CD8-positive, alpha-beta memory T cell (primary cell): ENCODE measurements at places on chromosomes 6 and 20. TPM values are rescaled to one million over a fixed set of nuclear protein-coding genes. Genes with fewer than 3 reads are reported as not detected.
A peak's percentile ranks its signal among the peaks of the same experiment; 100 is the strongest.

PKHD1 gene
- not detected for total RNA-seq

MRAP2 gene
- total RNA-seq = not detected

MUC22 gene
- total RNA-seq = not detected

ME1 gene
- 0.50 TPM for total RNA-seq

AGPAT4 gene
- 2.2 TPM for total RNA-seq

GUCA1A gene
- total RNA-seq = not detected

PSORS1C1 gene
- not detected for total RNA-seq

PDE7B gene
- 0.04 TPM for total RNA-seq

HSPA1L gene
- 3.8 TPM for total RNA-seq

CENPQ gene
- total RNA-seq = 19.7 TPM

- no peak for DNase-seq
These were observed 142.1 kb upstream of the MLN start for GRCh38 chr6:33945931-33946330.

DNA sequence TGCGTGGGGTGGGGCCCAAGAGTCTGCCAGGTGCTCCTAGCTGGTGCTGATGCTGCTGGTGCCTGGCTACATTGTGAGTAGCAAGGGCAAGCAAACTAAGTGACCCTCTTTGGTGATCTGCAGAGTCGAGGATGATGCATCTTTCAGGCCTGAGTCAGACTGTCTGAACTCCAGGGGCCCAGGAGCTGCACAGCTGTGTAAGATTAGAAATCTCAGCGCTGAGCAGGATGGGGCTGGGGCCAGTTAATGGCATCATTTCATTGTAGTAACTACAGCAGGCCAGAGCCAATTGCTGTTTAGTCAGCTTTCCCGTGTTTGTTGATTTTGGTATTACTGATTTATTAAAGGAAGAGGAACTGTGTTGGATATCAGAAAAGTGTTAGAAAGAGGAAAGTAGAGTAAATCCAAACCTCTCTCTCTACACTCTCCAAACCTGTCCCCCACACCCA lies 365.2 kb downstream of the PAX1 start:
- DNase-seq = no peak

- DNase-seq = no peak
These were observed 345.2 kb upstream of the RGS17 start for GRCh38 chr6:153476243-153476642.

GRCh38 chr6:131807644-131808459 lies at the start of gene ENPP1:
ENPP1 (plus strand) TSS chr6:131808020; CDS start chr6:131808036, 16 bp downstream.
- peak; percentile 52 for DNase-seq

DNA sequence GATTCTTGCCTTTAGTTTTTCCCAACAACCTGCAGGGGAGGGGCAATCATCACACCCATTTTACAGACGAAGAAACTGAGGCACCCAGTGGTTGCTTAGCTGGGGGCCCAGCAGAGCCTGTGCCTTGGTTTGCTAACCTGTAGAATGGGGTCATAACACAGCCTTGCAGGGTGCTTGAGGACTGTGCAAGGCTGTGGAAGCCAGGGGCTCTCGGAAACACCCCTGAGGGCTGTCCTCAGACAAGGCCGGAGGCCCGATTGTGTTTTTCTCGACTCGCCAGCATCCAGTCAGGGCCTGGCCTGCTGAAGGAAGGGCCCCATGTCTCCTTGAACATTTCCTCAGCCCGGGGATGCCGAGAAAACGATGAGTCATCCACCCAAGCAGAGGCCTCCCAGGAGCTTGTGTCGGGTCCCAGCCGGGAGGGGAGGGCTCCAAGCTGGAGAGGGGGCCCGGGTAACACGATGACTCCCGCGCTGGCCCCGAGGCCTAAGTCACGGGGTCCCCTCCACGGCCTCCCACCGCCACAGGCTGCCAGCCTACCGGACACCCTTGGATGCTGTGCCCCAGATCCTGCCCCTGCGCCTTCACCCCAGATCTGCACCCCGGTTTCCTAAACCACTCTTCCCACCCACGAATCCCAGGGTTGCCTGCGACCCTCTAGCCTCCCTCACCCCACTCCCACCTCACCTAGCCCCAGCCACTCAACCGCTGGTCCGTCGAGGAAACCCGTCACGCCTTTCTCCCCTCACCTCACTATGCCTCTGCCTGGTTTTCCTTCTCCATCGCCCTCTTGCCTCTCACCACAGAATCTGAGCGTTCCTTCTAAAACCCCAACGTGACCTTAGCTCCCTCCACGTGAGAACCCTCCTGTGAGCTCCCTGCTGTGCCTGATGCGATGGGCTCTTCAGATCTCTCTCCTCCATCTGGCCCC lies 10.6 kb downstream of the NOL4L start:
- DNase-seq = no peak

GRCh38 chr20:20360464-20360863 lies 7.4 kb upstream of the INSM1 start:
- DNase-seq = no peak

GRCh38 chr6:44057931-44058616 lies 69.2 kb downstream of the MRPL14 start:
- DNase-seq = no peak

DNA sequence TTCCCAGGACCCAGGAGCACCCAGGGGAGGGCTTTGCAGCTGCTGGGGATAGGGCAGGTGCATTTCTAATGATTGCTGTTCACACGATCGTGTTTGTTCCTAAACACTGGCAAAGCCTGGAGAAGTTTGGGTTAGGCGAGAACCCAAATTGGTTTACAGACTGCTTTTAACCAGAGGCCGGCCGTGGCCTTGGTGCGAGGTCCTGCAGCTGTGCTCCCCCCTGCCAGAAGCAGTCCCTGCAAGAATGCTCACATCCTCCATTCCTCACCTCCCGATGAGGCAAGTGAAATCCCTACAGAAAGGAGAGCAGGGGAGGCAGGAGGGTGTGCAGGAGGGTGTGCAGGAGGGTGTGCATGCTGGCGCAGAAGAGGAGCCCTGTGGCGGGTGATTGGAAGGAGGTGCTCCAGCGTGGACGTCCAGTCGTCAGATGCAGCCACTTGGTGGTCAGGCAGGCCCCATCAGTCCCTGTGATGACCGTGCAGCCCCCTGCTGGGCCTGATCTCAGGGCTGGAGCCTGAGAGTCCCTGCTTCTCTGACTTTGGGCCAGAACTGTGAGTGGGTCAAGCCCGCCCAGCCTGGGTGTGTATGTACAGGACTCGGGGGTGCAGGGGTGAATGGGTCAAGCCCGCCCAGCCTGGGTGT lies 55.7 kb upstream of the FRMD1 start:
- DNase-seq = no peak

DNA sequence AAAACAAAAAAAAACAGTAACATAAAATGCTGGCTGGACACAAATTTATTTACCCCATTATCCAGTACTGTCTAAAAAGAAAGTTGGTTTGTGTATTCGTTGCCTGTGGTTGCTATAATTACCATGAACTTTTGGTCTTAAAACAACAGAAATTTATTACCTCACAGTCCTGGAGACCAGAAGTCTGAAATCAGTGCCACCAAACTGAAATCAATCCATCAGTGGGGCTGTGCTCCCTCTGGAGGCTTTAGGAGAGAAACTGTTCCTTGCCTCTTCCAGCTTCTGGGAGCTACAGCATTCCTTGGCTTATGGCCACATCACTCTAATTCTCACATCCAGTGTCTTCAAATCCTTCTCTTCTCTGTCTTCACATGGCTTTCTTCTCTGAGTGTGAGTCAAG lies 79.4 kb downstream of the SNX5 start:
- no peak for DNase-seq

GRCh38 chr6:108163267-108163643 lies 2.6 kb upstream of the NR2E1 start:
- DNase-seq = no peak

GRCh38 chr20:49445176-49445575 lies 37.3 kb downstream of the KCNB1 start:
- peak; percentile 25 for DNase-seq

GRCh38 chr6:90028066-90028778 lies 134.0 kb downstream of the GJA10 start:
- no peak for DNase-seq

DNA sequence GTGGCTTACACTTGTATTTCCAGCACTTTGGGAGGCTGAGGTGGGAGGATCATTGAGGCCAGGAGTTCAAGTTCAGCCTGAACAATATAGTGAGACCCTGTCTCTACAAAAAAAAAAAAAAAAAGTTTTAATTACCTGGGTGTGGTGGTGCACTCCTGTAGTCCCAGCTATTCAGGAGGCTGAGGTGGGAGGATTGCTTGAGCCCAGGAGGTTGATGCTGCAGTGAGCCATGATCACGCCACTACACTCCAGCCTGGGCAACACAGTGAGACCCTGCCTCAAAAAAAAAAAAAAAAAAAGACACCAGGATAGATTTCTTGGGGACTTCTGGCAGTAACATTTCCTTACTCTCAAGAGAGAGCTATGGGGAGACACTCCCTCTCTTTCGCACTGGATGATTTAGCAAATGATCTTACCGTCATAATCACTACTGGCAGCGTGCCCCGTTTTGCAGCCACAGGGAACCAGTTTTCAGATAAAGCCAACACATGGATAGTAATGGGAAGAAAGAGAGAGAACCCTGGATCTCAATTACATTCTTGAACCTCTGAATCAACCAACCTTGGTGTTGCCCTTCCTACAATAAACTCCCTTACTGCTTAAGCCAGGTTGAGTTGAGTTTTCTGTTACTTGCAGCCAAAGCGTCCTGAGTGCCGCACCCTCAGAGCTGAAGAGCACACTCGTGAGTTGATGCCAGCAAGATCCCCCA lies 18.1 kb upstream of the PTPN1 start:
- no peak for DNase-seq

DNA sequence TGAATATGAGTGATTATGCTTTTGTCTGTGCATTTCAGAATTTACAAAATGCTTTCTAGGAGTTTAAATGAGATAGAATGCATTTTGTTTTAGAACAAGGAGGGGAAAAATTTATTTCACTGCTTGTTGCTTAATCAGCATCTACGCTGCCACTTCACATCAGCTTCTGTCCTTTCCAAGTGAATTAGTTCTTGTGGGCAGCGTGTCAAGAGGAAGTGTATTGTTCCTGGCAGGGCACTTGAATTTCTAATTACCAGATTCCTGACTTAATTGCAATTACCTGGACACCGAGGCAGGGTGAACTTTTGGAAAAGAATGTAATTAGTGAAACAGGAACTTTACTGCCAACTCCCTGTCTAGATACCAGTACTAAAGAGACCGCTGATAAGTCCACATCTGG lies 263.5 kb downstream of the TMEM242 start:
- DNase-seq = no peak
